MV-4-11 (cell line): ENCODE measurements at places on chromosomes 6 and 20.

DNA sequence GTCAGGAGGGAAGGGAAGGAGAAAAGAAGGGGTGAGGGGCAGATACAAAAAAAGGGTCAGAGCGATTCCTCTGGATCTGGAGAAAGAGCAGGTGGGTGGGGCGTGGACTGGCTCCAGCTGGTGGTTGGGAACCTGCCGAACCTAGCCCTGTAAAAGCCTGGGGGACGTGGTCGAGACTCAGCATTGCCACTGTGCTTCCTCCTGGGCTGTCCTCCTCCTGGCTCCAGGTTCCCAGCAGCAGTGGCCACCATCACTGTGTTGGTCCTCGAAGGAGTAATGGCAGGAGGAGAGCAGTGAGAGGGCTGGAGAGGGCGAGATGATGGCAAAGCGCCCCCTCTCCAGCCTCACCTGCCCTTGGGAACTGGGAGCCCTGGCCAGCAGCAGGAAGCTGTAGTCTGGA is 3.5 kb upstream of the RAET1L start:
- DNase-seq = no peak

GRCh38 chr6:30345852-30346251 is 896 bp downstream of the RPP21 start:
- DNase-seq = no peak

DNA sequence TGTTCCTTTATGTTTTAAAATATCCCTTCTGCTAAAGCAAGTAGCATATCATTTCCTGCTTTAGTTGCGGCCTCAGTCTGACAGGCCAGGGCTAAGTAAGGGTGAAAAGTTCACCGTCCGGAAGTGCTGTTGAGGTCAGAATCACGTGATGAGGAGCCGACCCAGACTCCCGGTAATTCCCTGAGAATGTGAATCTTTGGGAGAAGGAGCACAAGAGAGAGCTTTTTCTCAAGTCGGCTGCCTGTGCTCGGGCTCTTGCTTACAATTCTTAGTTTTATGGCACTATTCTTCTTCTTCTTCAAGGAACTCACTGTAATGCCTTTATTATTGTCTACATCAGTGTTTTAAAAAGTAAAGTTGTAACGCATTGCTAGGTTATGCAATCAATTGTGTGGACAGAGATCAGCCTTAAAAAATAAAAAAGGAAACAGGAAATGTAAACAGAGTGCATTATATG is 309.3 kb downstream of the PRL start:
- peak; percentile 90 for DNase-seq

DNA sequence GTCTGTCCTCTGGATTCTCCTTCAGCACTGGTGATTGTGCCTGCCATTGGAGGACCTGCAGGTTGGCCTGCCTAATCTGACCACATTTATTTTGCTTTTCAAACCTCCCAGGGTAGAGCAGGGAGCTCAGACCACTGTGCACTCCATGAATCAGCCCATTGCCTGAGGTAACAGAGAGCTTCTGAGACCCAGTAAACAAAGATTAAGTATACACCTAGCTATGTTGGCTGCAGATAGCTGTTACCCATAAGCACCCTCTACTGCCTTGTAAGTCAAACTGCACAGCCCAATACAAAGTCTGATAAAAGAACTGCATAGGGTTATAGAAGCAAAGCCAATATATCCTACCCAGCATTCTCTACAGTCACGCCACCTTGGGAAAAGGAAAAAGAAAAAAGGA is 338.7 kb downstream of the HTR1B start:
- no peak for DNase-seq

DNA sequence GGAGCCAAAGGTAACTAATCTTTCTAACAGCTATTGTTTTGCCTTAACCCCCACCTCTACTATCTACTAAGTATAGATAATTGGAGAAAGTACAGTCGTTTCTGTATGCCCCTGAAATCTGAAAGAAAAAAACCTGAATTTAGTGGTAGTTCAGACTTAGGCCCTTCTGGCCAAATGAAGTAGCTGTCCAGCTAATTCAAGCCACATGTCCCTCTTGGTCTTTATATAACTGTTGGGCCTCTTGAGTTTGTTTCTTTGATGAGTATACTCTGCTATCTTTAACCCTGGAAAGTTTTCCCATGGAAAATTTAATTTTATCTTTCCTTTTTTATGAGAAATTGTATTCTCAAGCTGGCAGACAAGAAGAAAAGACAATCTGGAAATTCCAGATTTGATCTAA is 73.0 kb upstream of the FAM8A1 start:
- no peak for DNase-seq

DNA sequence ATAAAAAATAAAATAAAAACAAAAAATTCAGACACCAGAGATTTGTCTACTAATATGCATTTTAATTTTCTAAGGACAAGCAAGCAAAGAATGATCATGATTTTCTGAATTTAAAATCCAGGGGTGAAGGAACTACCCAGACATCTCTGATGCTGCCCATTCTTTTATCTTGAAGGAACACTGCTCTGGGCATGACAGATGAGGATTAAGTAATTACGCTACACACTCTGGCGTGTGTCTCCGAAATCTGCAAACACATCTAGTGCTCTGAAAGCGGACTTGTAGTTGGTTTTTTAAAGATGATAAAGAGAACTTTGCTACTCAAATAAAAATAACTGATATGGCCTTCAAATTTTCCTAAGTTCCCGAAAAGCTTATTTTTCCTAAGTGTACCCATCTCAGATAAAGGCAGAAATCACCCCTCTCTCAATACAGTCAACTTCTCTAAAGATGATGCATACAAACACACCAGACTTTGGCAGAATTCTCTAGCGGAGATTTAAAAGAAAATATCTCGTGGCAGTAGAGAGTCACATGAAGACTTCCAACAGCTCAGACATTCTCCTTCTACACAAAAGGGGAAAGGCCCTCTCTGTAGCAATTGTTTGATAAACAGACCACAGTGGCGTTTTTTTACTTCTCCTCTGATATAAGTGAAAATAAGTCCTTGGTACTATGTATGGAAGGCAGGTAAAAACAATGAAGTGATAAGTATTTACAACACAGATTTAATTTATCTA is 133.8 kb downstream of the BACH2 start:
- no peak for DNase-seq
